ENCODE measurements at places on chromosomes 5 and 9.

GRCh38 chr5:57817001-57817453 is 334.4 kb upstream of the ACTBL2 start:
- H3K27ac ChIP-seq, result no peak overlapping the region
- peaks cover 5% of the 10 kb centered on the region for H3K4me1 ChIP-seq
- no peak for DNase-seq
- no peak overlapping the region for H3K4me3 ChIP-seq
- H3K27me3 ChIP-seq, result no peaks in the 10 kb centered on the region

DNA sequence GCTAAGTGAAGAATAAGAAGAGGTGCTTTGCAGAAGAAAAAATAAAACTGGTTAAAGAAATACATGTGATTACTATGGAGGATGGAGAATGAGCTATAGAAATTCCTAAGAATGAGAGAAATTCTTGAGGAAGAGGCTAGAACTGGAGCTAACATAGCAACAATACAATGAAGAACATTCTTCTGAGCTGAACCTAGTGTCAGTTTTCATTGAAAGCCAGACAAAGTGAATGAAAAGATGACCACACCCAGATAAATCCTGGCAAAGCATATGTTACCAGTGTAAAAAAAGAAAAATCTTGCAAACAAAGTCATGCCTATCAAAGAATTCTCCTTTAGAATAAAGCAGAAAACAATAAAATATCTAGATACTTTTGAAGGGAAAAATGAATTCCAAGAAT is 39.6 kb downstream of the SGCD start:
- no peak for DNase-seq
- no peaks in the 10 kb centered on the region for H3K27me3 ChIP-seq
- no peaks in the 10 kb centered on the region for H3K4me1 ChIP-seq
- H3K4me3 ChIP-seq, result no peak overlapping the region
- no peaks in the 10 kb centered on the region for H3K36me3 ChIP-seq

- H3K27me3 ChIP-seq, result no peaks in the 10 kb centered on the region
- peaks cover 5% of the 10 kb centered on the region for H3K36me3 ChIP-seq
- H3K4me3 ChIP-seq, result no peak overlapping the region
- DNase-seq, result no peak
- H3K27ac ChIP-seq, result no peak overlapping the region
- H3K4me1 ChIP-seq, result no peaks in the 10 kb centered on the region
These were observed 143.4 kb downstream of the PALM2AKAP2 start for GRCh38 chr9:109923471-109923760.

DNA sequence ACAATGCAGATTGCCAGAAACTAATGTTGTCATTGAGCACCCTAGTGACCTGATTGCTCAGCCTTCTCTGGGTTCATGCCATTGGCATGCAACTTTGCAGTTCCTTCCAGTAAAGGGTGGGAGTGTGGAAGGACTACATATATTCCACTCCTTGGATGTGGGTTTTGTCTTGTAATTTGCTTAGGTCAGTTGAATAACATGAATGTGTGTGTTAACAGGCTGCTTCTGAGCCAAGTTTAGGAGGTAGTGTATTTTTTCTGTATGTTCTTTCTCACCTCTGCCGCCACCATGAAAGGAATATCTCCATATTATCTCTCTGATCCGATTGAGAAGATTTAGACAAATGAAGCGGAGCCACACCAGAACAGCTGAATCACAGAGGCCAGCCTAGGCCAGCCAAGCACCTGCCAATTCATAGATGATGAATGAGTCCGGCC is 1929.6 kb upstream of the CDH6 start:
- H3K4me3 ChIP-seq, result no peak overlapping the region
- H3K27me3 ChIP-seq, result no peaks in the 10 kb centered on the region
- no peak overlapping the region for H3K27ac ChIP-seq

DNA sequence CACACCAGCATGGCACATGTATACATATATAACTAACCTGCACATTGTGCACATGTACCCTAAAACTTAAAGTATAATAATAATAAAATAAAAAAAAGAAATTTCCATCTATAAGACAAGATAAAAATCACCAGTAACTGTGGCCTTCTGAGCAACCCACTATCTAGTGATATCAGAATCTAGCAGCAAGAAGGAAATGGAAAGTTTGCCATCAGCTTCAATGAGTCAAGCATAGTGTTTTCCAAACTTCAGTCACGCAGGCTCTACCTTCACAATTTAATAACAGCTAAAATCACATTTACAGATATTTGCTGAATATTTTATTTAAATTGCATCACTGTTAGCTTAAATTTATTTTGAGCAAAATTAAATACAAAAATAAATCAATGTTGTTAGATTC is 345.3 kb upstream of the CD180 start:
- no peak overlapping the region for H3K27ac ChIP-seq
- H3K27me3 ChIP-seq, result no peaks in the 10 kb centered on the region
- H3K4me3 ChIP-seq, result no peak overlapping the region
- no peaks in the 10 kb centered on the region for H3K36me3 ChIP-seq

GRCh38 chr9:72169178-72169577 is 19.9 kb downstream of the GDA start:
- H3K4me1 ChIP-seq, result no peaks in the 10 kb centered on the region
- H3K4me3 ChIP-seq, result no peak overlapping the region
- H3K36me3 ChIP-seq, result no peaks in the 10 kb centered on the region

DNA sequence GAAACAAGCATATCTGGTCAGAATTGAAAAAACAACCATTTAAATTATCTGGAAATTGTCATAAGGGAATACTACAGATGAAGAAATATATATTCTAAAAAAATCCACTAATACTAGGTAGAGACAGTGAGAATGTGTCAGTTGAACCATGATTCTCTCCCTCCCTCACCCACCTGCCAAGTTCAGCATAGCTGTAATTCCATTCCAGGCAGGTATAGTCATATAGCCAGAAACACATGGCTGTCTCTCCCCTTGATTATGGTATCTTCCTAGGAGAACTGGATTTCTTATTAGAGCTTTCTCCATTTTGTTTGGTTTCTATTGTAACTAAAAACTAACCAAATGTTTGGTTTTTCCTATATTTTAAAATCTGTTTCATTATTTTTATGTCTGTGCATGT is 509.2 kb downstream of the CDH10 start:
- H3K27ac ChIP-seq, result no peak overlapping the region
- no peaks in the 10 kb centered on the region for H3K4me1 ChIP-seq

DNA sequence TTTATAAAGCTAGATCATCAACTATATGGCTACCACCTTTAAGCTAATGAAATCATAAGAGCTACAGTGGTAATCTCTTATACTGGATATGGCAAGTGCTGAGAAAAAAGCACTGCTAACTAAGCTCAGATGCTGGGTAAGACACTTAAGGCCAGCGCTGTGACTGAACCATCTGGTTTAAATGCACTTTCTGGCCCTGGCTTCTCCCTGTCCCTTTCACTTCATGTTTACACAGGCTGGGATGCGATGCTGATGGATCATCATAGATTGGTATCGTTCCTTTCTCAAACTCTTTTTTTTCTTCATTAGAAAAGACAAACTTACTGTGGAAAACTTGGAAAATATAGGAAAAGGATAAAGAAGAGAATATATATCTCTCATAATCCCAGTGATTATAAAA is 52.3 kb downstream of the KIF24 start:
- H3K4me3 ChIP-seq, result no peak overlapping the region
- no peak overlapping the region for H3K27ac ChIP-seq
- no peaks in the 10 kb centered on the region for H3K27me3 ChIP-seq
- H3K4me1 ChIP-seq, result no peaks in the 10 kb centered on the region
- peaks cover 24% of the 10 kb centered on the region for H3K36me3 ChIP-seq

- H3K4me1 ChIP-seq, result peaks cover 1% of the 10 kb centered on the region
- no peaks in the 10 kb centered on the region for H3K27me3 ChIP-seq
- DNase-seq, result no peak
- H3K27ac ChIP-seq, result no peak overlapping the region
- no peak overlapping the region for H3K4me3 ChIP-seq
- peaks cover 52% of the 10 kb centered on the region for H3K36me3 ChIP-seq
These were observed 6.3 kb upstream of the DBN1 start for GRCh38 chr5:177479774-177480173.

GRCh38 chr5:85049020-85049419 is 664.3 kb upstream of the EDIL3 start:
- H3K27me3 ChIP-seq, result no peaks in the 10 kb centered on the region
- H3K4me3 ChIP-seq, result no peak overlapping the region
- no peaks in the 10 kb centered on the region for H3K36me3 ChIP-seq
- no peak overlapping the region for H3K27ac ChIP-seq

GRCh38 chr9:130378875-130379648 is 65.7 kb upstream of the ASS1 start:
- H3K27me3 ChIP-seq, result no peaks in the 10 kb centered on the region
- no peak overlapping the region for H3K4me3 ChIP-seq
- H3K4me1 ChIP-seq, result peaks cover 4% of the 10 kb centered on the region
- DNase-seq, result no peak
- no peak overlapping the region for H3K27ac ChIP-seq
- H3K36me3 ChIP-seq, result no peaks in the 10 kb centered on the region

GRCh38 chr5:147534172-147534951 is 24.5 kb upstream of the DPYSL3 start:
- H3K27me3 ChIP-seq, result no peaks in the 10 kb centered on the region
- DNase-seq, result no peak
- no peak overlapping the region for H3K27ac ChIP-seq
- no peaks in the 10 kb centered on the region for H3K4me1 ChIP-seq
- no peak overlapping the region for H3K4me3 ChIP-seq

GRCh38 chr9:101463397-101463796 is 27.8 kb upstream of the ALDOB start:
- H3K4me1 ChIP-seq, result no peaks in the 10 kb centered on the region
- no peak overlapping the region for H3K27ac ChIP-seq
- no peaks in the 10 kb centered on the region for H3K27me3 ChIP-seq

GRCh38 chr5:156892223-156892622 is 42.1 kb downstream of the PPP1R2B start:
- no peak for DNase-seq
- H3K4me3 ChIP-seq, result no peak overlapping the region
- no peak overlapping the region for H3K27ac ChIP-seq
- no peaks in the 10 kb centered on the region for H3K27me3 ChIP-seq
- no peaks in the 10 kb centered on the region for H3K4me1 ChIP-seq

DNA sequence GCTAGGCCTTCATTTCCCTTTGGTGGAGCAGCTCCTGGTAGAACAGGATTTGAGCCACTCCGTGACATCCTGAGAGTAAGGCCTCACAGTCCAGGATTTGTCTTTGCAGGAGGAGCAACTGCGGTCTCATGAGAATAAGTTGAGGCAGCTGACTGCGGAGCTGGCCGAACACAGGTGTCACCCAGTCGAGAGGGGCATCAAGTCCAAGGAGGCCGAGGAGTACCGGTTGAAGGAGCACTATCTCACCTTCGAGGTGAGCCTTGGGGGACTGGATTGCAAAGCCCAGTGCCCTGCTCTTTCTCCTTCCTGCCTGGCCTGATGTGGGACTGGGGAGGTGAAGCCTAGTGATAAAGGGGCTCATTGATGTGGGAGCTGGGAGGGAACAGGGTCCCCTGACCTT is 44.3 kb downstream of the PSD2 start:
- H3K27me3 ChIP-seq, result peaks cover 8% of the 10 kb centered on the region
- H3K4me3 ChIP-seq, result no peak overlapping the region
- no peak overlapping the region for H3K27ac ChIP-seq
- H3K4me1 ChIP-seq, result no peaks in the 10 kb centered on the region

DNA sequence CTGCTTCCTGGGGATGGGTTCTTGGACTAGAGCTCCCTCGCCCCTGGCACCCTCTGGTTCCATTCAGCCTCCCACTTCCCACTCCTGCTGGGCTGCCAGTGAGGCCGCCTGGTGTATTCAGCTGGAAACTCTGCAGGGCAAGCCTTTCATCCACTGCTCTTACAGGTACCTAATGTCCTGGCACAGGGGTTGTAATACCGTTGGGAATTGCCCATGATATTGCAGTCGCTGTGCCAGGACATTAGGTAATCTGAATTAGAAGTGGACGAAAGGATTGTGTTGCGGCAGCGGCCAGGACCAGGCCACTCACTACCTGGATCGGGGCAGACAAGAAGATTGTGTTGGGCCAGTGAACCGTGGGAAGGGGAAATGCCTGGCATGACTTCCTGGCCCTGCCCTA is 13.1 kb downstream of the TMOD1 start:
- no peak for DNase-seq
- peaks cover 8% of the 10 kb centered on the region for H3K27me3 ChIP-seq
- H3K27ac ChIP-seq, result no peak overlapping the region
- H3K4me3 ChIP-seq, result no peak overlapping the region
- H3K4me1 ChIP-seq, result peaks cover 5% of the 10 kb centered on the region

Measured in neuronal stem cell (in vitro differentiated cells).